Bone marrow (tissue), 2 donors: ENCODE measurements at places on chromosomes 3 and 15.

- DNase-seq = no peak
These were observed 104.7 kb downstream of the HMG20A start for GRCh38 chr15:77525400-77525811.

DNA sequence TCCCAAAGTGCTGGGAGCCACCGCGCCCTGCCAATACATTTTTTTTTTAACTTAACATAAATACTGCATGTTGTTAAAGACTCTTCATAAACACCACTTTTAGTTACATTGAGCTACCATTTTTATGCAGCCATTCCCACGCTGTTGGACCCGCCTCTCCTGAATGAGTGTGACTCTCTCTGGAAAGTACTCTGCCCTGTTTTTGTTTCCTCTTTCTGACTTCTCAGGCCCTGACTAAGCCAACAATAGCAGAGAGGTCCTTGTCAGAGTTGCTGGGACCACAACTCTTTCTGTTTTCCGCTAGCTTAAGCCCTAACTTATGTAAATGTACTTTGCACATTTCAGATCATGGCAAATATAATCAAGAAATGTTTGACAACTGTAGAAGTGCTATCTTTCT lies 35.2 kb downstream of the PARP15 start:
- no peak for DNase-seq

- no peak for DNase-seq
These were observed 61.5 kb upstream of the RPL35A start for GRCh38 chr3:197888511-197888910.

DNA sequence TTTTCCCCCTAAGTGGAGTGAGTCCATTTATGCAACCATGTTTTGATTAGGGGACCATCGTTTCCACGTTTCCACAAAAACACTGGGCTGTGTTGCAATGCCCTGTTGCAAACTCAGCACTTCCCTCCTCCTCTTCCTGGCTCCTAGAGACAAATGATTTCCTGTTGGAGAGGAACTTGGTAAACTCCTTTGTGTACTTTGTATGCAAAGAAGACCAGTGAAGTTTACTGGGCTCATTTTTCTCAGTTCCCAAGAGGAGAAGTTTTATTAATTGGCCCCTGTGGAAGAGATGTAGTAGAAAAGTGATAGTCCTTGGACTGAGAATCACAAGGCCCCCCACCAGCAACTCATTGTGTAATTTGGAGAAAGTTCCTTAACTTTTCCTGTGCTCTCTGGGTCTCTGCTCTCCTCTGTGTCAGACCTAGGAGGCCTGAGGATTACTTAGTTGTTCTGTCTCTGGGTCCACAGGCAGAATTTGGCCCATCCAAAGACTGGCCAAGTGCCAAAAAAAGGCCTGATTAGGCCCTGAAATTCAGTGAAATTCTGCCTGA lies 95.0 kb downstream of the ATG7 start:
- no peak for DNase-seq

GRCh38 chr3:53753518-53754183 lies 92.6 kb downstream of the CHDH start:
- DNase-seq = no peak

GRCh38 chr3:129651435-129652202 lies 45.1 kb upstream of the PLXND1 start:
- no peak for DNase-seq

DNA sequence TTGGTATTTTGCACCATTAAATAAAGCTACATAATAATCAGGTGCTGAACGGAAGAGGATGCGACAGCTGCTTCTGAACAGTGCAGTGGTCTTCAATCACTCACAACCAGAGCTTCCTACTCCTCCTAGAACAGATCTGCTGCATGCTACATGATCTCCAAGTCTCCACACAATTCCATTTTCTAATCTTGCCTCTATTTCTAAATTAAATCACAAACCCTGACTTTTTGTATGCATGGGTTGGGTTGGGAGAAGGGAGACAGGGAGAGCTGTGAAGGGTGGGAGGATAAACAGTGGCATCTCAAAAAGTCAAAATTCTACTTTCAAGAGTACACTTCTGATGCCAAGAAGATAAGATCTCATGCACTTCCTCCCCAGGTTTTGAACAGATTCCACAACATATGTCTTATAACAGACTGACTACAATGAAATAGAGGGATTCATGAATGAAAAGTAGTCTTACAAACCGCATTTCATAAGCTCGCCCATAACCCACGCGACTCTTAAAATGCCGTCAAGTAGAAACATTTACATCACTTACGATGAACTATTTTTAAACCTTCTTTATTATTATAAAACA lies 57.2 kb downstream of the CHSY1 start:
- no peak for DNase-seq

DNA sequence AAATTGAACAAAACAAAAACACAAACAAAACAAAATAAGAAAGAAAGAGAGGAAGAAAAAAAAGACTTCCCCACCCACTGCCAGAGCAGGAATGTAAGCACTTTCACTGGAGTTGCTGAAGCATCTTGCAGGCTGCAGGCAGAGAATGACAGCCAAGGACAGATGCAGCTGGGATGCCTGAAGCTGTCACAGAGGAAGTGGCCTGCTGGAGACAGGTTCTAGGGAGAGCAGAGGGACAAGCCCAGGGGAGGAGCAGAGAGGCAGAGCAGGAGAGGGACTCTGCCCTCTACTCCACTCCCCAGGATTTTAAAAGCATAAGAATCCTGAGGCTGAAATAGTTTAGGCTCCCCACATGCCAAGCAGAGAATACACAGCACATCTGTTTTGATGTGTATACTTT lies 326.2 kb downstream of the TUSC7 start:
- DNase-seq = no peak

DNA sequence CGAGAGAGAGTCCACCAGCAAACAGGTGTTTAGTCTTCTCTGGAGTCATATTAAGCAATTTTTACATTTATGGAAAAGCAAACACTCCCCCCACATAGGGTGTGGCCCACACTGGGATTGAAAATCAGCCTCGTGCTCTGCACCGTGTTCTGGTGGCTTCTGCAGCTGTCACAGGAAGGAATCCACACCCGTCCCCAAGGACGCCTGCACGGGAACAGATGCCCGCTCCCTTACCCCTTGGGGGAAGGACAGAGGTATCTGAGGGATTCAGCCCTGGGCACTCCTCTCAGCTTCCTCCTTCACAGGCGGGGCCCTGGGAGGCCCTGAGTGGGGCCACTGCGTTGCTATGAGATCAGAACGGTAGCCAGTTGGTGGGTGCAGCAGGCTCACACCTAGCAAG lies 27.8 kb downstream of the LIPC start:
- no peak for DNase-seq

- DNase-seq = no peak
These were observed 434.8 kb upstream of the THBS1 start for GRCh38 chr15:39145854-39146625.

- DNase-seq = no peak
These were observed 30.2 kb downstream of the ZBTB11 start for GRCh38 chr3:101646726-101647125.

DNA sequence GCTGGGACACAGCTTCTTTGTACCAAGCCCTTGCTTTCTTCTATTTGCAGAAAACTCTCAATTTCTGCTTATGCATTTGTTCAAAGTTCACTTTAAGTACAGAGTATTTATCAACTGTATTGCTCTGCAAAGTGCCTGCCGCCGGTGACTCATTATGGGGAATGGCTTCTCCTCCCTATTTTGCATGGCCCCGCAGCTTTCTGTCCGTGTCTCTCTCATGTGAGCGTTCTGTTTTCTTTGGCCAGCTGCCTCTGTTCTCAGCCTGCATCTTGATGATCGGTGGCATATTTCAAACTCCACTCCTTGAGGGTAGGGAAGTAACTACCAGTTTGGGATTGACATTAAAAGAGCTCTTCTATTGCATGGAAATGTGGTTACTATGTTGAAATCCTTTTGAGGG lies 28.6 kb upstream of the ST8SIA2 start:
- no peak for DNase-seq

GRCh38 chr15:91983729-91984340 lies 130.3 kb downstream of the SLCO3A1 start:
- DNase-seq = no peak
